ENCODE measurements at places on chromosomes 2 and 18.

- no peak for DNase-seq
These were observed 142.9 kb upstream of the GYPC start for GRCh38 chr2:126513033-126513432.

DNA sequence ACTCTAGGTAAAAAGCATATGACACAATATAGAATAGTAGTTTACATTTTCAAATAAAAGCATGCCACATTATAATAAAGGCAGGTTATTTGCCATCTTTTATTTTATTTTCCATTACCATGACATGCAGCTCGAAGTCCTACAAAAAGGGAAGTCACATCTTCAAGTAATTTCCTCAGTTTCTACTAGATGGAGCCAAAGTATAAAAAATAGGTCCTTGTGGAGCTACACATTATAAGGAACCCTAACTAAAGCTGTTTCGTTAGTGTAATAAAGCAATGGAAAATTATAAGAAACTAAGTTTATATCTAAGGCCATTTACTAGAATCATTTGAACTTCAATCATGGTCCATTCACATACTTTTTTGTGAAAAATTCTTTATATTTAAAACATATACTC lies 674.5 kb downstream of the KCNJ3 start:
- no peak for DNase-seq

DNA sequence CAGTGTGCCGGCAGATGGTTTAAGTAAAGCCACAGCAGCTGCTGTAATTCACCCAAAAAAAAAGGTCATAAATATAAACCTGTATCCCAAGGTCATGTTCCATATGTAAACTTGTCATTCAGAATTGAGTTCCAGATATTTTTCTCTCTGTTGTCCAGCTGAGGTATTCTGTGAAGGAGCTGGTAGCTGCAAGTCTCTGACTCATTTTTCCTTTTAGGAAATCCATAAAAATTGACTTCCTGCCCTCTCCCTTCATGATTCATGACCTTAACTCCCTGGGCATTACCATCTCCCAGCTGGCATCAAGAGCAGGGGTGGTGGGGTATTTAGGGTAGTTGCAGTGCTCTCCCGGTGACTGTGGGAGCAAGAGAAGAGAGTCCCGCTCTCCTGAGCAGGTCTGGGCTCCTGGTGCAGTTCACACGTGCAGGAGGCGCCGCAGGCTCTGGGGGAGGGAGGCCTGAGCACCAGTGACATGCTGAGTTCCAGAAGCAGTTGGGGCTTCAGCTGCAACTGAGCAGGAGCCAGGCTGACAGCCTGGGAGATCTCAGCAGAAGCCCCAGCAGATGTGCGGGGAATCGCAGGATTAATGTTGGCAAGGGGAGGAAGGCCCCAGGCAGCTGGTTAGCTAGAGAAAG lies 192.6 kb downstream of the MGAT5 start:
- DNase-seq = no peak

DNA sequence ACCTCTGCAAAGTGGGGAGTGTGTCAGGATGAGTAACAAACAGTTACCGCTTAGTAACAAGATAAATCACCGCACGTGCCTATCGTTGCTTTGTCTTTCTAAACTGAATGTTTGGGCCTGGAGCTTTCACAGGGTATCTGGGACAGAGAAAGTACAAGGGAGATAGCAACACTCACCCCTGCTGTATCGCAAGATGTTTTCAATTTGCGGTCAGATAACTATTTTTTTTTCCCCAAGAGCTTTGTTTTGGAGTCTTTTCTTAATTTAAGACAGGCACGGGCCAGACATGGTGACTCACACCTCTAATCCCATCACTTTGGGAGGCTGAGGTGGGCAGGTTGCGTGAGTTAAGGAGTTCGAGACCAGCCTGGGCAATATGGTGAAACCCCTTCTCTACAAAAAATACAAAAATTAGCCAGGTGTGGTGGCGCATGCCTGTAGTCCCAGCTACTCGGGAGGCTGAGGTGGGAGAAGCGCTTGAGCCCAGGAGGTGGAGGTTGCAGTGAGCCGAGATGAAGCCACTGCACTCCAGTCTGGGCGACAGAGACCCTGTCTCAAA lies 146.6 kb downstream of the GBX2 start:
- no peak for DNase-seq

GRCh38 chr2:150605664-150606063 lies 118.2 kb upstream of the RND3 start:
- DNase-seq = no peak

GRCh38 chr2:224786848-224787247 lies 70.7 kb upstream of the CCDC195 start:
- no peak for DNase-seq

DNA sequence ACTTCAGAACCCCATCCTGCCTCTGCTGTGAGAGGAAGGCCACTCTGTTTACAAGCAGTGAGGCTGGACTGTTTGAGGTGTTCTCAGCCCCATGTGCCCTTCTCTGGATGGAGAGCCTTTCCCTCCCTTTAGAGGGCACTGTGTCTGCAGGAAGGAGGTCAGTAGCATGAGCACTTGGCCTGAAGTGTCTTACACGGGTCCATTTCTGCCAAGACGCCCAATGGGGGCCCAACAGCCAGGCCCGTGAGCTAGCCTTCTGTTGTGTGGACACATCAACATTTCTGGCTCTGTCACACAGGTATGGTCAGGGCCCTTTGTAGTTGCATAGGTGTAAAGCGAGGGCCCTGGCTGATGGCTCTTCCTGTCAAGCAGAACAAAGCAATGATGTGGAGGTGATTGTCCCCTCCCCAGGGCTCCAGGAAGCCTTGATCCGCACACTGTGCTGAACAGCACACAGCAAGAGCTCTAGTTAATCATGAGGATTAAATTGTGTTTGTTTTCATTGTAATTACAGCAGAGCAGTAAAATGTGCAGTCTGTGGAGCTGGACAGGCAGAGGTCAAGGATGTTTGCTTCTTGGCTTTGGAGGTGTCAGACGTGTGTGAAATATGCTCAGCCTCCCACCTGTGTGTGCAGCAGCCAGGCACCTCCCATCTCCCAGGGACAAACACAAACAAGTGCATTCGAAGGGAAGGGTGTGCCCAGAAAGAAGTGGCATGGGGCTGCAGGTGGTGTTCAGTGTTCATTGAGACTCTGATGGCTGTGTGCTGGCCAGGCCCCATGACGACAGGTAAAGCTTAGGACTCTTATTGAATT lies 132.1 kb downstream of the SH3RF3 start:
- DNase-seq = no peak

Data from CD4-positive, alpha-beta T cell treated with Interleukin-6 at 100 ng/mL for 8 hours (primary cell).